Retinal pigment epithelial cell (primary cell): ENCODE measurements at places on chromosomes 6 and 20.

DNA sequence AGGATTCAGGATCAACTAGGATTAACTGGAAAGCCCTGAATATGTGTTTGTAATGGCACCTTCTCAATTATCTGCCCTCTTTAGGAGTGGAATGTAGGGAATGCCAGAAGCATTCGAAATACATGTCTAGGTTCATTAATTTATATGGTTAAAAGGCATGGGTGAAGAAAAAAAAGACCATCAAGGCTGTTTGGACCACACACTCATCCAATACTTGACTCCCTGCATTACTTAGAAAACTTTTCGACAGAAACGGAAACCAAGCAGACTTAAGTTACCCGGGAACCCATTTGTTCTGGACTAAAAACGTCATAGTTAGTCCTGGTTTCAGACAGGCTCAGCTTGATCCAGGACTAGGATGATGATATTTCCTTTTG is 33.2 kb downstream of the SLC2A10 start:
- DNase-seq: no peak

- DNase-seq: no peak
Measured at GRCh38 chr20:31475472-31476293, 595 bp downstream of the REM1 start.

DNA sequence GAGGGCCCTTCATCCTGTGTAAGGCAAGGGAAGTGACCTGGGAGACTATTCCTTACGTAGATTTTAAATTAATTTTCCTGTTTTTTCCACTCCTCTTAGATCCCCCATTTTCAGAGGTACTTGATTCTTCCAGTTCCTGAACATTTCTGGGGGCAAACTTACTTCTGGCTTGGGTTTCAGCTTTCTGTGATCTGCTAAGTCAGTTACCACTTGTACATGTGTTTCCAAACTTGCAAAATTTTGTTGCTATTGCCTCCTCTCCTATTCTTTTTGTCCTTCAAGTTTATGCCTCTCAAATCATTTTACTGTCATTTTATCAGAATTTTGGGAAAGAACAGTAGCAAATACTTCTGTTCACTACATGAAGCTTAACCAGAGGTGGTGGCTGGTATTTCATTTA is 81.2 kb downstream of the QRSL1 start:
- DNase-seq: no peak

DNA sequence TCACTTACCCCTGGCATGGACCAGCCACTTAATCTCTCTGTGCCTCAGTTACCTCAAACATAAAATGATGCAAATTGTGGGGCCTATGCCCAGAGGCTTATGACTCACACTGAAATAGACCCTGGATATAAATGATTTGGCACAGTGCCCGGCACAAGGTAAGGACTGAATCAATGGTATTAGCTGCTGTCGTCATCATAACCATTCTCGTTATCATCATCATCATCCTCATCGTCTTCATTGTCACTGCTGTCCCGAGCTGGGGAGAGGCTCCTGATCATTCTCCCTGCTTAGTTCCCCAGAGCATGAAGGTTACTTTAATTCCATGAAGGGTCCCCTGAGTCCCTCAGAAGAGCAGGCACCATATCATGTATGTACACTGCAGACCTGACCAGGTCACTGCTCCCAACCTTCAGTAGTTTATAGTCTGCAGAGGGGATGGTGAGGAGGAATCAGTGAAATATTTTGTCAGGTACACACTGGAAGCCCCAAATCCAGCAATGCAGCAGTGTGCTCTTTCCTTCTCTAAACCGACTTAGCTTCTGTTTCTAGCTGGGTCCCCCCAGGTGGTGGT is 149.3 kb downstream of the TAF4 start:
- DNase-seq: no peak

- DNase-seq: no peak
Measured at GRCh38 chr20:19648024-19648423, 110.0 kb upstream of the RIN2 start.

DNA sequence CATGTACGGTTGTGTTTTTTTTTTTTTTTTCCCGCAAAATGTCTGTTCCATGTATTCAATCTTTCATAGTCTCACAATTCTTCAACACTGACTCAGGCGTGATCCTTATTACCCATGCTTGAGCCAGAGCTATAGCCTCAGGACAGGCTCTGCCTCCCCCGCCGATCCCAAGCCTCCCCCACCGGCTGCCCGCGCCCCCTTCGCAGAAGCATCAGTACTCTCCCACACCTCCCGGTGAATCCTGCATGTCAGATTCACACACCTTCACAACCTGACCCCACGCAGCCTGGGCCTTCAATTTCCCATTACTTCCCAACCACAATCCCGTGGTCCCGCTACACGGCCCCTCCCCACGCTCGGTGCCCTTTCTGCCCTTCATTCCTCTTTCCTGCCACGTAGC is 401.5 kb upstream of the JARID2 start:
- DNase-seq: no peak

- no peak for DNase-seq
Measured at GRCh38 chr20:24236201-24236600, 233.2 kb upstream of the SYNDIG1 start.

DNA sequence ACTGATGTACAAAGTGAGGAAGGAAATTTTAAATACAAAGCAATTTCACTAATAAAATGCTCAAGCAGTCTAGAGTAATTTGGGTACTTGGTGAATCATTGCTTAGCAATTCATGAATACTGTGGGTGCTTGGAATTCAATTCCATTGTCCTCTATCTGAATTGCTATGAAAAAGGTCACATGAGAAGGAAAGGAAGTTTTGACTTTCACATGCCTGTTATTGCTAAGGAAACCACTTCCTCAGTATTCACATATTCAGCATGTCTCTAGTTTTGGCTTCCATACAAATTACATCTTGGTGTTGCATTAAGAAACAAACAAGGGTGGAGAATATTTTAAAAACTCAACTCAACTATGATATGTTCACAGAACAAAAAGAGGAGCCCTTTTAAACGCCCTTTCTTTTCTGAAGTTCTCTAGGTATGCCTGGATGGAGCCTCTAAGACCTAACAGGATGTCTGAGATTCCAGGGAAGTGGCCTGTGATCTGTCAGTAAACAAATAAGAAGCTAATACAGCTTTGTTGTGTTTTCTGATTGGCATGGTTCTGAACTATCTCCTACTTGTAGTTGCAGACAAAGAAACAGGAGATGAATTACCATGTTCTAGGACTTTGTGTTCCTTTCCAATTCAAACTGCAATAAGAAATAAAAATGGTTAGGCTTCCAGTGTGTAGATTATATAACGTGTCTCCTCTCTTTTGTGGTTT is 190.4 kb downstream of the OGFRL1 start:
- DNase-seq: peak; percentile 90

GRCh38 chr20:17862171-17862570 is 106.4 kb downstream of the SNX5 start:
- DNase-seq: no peak

DNA sequence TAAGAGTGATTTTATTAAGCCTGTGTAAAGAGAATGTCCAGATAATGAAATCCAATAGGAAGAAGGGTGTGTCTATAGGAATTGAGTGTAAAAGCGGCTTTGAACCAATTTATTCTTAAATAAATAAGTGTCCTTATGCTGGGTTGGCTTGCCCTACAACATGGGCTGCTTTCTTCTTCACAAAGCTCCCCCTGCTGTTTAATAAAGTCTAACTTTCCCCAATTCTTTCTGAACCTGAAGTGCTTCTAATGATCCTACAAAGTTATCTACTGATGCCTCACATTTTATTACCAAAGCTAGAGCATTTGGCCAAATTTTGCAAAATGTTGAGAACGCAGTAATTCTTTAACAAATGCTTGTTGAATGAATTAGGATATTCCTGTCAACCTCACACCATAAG is 36.3 kb upstream of the SIRT5 start:
- DNase-seq: no peak

DNA sequence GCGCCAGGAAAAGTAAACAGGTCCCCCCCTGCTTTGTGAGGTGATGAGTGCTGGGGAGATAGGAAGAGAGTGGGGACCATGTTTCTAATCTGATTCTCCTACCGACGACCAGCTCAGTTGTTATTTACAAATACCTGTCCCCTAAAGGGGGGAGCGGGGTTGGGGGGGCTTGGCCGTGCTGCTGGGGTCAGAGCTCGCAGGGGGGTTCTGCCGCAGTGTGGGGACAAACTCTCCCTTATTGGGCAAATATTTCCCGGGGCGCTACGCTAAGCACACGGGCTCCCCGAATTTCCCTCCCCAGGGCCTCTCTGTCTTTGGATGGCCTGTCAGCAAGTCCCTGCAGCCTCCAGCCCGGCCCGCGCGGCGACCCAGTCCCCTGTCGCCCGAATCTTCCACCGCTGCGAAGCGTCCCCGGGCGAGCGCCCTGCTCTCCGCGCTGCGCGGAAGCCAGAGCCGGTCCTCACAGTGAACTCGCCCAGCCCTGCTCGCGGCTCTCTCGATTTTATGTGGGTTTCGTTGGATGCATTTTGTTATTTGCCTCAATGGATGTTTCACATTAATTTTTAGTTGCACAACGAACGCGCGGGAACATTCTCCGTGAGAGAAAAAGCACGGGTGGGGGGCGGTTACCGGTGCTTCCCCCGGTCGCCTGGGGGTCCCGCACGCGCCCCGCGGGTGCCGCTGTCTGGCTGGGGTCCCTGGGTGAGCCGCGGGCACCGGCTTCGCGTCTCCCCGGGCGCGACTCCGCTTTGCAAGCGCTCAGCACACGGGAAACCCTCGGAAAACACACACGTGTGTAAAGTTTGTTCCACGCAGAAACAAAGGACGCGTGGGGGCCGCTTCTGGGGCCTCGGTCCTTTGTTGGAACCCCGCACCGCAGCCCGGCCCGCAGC is 1.5 kb upstream of the STX16 start:
- no peak for DNase-seq

DNA sequence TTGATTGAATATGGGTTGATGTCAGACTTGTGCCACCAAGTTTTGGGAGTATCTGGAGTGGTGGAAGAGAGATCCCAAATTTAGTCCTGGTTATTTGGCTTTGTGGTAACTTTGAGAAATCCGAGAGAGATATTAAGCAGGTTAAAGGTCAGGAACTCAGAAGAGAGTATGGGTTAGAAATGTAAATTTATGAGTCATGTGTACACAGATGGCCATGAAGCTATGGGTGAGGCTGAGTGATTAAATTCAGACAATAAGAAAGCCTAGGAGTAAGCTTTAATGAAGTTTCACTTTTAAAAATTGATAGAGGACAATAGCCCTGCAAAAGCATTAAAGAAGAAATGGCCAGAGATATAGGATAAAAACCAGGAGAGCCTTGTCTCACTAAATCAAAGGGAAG is 14.3 kb downstream of the RIMS1 start:
- DNase-seq: no peak

- no peak for DNase-seq
Measured at GRCh38 chr20:57417830-57418780, 26.9 kb downstream of the RBM38 start.

- no peak for DNase-seq
Measured at GRCh38 chr6:16413399-16413798, 175.0 kb downstream of the GMPR start.

DNA sequence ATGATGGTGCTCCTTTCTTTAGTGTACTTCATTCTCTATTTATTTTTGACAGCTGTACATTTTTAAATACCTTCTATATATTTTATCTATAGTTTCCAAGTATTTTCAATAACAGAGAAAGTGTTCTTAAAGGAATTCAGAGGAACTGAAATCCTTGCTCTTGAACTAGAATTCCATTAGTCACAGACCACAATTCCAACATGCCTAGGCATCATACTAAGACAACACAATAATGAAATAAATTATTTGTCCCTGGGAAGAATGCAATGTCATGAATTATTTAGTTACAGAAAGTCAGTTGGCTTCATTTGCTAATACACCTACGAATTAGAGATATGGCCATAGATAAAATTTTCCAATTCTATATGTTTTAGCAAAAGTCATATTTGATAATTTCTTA is 671.2 kb downstream of the EPHA7 start:
- DNase-seq: no peak

GRCh38 chr6:56593801-56594318 is 48.8 kb downstream of the DST start:
- DNase-seq: no peak

GRCh38 chr20:61798632-61799031 is 267.0 kb downstream of the TAF4 start:
- no peak for DNase-seq

- no peak for DNase-seq
Measured at GRCh38 chr6:108421366-108421765, 126.5 kb downstream of the AFG1L start.

DNA sequence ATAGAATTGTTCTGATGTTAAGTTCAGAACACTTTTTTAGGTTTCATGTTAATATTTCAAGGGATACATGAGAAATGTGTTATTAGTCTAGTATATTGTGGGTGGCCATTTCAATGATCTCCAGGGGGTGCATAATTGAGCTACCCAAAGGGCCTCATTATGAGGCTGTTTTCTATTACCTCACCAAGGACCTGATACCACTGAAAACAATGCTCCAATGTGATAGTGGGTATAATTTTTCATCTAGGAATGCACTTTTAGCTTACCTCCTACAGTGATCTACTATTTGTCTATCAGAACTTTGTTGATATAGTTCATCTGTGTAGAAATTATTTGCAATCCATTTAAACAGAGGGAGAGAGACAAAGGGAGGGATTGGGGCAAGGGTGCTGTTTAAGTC is 106.8 kb upstream of the HS3ST5 start:
- DNase-seq: no peak

GRCh38 chr6:24640166-24640565 is 5.8 kb downstream of the KIAA0319 start:
- DNase-seq: no peak

DNA sequence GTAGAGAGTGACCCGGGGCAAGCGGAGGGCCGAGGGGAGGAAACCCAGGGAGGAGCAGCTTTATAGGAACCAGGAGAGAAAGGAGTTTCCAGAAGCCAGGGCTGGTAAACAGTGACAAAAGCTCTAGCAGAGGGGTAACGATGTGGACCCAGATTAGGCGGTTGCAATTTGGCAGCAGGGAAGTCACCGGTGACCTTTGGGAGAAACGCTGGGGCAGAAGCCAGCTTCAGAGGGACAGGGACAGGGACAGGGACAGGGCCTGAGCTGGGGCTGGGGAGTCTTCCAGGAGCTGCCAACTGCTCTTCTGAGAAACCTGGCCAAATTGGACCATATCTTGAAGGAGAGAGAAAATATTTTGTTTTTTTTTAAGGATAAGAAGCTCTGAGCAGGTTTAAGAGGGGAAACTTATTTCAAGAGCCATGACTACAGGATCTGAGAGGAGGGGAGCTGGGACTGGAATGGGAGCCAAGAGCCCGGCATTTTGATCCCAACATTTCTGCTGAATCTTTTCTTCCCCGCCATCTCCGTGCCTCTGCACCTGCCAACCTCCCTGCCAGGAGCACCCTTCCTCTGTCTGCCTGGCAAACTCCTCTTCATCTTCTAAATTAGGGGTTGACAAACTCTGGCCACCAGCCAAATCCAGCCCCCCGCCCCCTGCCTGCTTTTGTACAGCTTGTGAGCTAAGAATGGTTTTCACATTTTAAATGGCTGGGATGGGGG is 22.6 kb upstream of the PREX1 start:
- DNase-seq: no peak

- no peak for DNase-seq
Measured at GRCh38 chr6:136739501-136739900, 52.8 kb downstream of the MAP3K5 start.

GRCh38 chr6:30914854-30915590 is 984 bp downstream of the VARS2 start:
- DNase-seq: no peak
